ENCODE measurements at places on chromosomes 2 and 18.

- DNase-seq = no peak
Observed at GRCh38 chr18:79558933-79559416, 120.6 kb upstream of the CTDP1 start.

DNA sequence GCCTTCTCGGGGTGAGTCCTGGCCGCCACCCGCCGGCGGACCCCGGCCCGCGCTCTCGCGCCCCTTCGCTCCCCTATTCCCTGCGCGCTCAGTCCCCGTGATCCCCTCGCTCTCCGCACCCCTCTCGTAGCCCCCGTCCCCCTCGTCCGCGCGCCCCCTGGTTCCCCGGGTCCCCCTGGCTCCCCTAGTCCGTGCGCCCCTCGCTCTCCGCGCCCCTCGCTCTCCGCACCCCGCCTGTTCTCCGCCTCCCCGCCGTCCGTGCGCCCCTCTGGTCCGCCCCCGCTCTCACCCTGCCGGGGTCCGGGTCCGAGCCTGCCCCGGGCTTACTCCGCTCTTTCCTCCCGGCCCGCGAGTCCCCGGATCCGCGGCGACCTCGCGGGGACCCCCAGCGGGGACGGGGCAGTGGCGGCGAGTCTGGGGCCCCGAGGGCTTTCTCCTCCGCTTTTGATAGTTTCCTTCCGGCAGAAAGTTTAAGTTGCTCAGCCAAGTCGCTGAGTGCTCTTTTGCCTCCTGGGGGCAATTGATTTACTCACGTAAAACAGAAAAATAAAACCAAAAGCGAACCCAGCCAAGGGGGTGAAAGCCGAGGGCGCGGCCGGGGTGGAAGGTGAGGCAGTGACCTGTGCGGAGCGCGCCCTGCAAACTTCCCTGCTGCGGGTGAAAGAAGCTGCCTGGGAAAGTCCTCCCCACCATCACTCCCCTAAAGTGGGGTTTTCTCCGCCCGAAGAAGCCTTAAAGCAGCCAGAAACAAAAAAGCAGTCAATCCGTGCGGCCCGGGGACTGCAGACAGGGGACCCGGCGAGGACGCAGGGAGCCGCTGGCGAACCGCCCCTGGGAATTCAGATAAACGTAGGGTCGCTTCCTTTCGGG, 568 bp downstream of the RAB31 start:
- DNase-seq = no peak

DNA sequence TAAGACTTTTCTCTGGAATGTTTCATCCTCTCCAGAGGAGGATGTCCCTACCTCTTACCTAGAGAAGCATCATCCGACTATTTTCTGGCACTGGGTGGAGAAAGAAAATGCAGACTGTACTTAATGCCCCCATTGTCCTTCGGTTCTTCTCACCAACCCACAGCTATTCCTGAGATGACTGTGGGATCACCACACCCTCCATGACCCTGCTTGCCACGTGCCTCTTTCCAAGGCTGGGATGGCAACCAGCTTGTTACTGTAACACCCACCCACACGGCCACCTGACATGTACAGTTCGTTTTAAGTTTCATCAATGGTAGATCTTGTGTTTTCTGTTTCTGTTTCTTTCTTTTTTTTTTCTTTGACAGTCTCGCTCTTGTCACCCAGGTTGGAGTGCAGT, 365.2 kb downstream of the FBXO15 start:
- DNase-seq = no peak

GRCh38 chr2:23537991-23538390, 153.0 kb downstream of the KLHL29 start:
- no peak for DNase-seq

GRCh38 chr2:38747819-38748218, 3.3 kb downstream of the SRSF7 start:
- DNase-seq = no peak

DNA sequence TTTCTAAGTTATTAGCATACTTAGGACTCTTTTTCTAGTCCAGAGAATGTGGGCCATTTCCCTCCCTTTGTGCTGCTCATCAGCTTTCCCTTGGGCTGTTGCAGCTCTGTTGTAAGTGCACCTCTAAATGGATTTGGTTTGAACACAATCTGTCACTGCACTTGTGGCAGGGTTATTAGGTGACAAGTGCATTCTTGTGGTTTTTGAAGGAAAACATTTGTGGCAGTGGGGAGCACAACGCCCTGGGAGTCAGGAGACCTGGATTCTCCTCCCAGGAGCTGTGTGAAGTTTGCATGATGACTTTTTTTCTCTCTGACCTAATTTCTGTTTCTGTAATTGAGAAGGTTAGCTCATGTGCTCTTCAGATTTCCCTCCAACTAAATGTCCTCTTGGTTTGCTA, 630.9 kb upstream of the FAM98A start:
- DNase-seq = no peak

- DNase-seq = no peak
Observed at GRCh38 chr2:224847961-224848850, 132.0 kb upstream of the CCDC195 start.

DNA sequence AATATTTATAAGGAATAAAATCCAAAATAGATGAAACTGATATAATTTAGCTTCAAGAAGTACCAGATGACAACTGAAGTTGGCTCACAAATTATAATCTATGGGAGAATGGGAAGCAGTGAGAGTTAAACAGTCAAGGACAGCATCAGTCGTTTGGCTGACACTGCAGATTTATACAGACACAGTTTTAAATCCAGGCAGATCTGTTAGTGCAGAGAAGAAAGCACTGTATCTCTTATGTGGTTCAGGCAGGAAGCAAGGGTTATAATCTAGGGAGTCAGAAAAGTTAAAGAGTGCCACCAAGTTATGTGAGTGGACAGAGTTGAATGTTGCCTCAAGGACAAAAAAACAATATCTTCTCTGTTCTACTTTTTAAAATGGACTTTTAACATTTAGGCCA, 880.2 kb downstream of the TSN start:
- no peak for DNase-seq

DNA sequence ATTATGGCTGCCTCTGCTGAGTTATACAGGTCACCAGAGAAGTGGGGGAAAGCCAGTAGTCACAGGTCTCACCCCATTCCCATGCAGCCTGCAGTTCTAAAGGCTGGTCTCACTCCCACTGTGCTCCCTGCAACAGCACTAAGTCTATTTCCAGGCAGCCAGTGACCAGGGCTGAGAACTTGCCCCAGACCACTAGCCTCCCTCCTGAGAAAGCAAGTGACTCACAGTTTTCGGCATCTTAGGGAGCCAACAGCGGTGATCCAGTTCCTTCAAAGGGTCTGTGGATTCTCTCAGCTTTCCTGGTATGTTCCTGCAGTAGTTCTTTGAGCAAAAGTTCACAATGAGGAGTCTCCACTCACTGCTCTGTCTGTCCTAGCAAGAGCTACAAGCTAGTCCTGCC, 329.6 kb upstream of the MAP2 start:
- no peak for DNase-seq

GRCh38 chr2:186058614-186059013, 320.0 kb downstream of the FSIP2 start:
- no peak for DNase-seq

- no peak for DNase-seq
Observed at GRCh38 chr2:186496401-186496800, 10.3 kb downstream of the ZC3H15 start.
